ENCODE measurements at places on chromosomes 6 and 20.

DNA sequence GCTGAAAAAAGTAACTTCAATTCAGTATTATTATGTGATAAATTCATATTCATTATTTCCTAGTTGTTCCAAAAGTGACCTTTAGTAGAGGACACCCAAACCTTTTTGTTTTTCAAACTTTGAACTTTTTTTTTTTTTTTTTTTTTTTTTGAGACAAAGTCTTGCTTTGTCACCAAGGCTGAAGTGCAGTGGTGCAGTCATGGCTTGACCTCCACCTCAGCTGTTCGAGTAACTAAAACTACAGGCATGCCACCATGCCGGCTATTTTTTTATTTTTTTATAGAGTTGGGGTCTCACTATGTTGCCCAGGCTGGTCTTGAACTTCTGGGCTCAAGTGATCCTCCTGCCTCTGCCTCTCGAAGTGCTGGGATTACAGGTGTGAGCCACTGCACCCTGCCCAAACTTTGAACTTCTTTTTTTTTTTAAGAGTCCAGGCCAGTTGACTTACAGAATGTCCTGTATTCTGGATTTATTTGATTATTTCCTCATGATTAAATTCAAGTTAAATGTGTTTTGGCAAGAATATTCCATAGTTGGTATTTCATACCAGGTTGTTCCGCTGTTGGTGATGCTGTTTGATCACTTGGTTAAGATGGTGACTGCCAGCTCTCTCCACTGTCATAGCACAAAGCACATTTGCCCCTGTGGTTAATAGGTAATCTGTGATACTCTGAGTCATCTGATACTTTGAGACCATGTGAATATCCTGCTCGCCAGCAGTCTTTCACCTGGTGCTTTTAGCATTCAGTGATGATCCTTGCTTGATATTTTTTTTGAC is 48.0 kb downstream of the VAPB start:
- no peak for DNase-seq

DNA sequence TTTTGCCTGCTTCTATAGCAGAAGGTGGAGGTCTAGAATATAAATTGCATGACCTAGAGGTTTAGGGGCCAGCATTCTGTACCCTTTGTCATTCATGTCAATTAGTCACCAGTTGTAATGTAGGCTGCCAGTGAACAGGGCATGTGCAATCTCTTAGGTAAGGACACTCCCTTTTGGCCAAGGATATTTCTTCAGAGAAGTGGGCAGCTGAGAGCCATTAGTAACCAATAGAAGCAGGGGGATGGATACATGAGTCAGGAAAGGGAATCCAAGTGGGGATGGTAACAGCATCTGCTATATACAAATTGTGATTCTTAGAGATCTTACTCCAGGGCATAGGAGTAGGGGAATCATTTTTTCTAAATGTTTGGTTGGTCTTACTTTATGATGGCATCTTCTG is 494.2 kb upstream of the JAG1 start:
- DNase-seq: no peak

DNA sequence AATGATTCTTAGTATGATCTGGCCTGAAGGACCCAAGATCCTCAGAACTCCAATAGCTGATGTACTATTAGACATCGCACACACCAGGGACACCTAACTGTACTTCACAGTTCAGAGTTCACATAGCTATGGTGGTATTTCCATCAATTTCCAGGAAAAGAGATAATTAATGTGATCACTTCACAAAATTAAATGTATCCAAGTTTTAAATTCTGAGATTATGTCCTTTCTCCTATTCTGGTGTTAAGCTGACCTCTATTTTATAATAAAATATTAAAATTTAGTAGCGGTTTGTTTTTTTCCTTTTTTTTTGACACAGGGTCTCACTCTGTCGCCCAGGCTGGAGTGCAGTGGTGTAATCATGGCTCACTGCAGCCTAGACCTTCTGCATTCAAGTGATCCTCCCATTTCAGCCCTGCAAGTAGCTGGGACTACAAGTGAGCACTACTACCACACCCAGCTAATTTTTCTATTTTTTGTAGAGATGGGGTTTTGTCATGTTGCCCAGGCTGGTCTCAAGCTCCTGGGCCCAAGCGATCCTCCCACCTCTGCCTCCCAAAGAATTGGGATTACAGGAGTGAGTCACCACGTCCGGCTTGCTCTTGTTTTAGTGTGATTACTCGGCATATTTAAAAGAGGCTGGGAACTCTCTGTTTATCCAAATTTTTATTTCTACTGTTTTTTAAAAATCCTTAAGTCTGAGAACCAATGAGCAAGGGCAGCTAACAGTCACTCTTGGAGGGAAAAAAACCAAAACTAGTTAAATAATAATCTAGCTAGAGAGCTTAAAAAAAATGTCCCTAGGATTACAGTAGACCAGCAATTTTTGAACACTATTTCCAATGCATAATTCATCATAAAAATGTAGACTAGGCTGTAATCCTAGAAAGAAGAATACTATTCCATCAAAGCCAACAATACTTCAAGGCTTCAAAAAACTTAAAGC is 16.0 kb downstream of the KIF13A start:
- DNase-seq: no peak

DNA sequence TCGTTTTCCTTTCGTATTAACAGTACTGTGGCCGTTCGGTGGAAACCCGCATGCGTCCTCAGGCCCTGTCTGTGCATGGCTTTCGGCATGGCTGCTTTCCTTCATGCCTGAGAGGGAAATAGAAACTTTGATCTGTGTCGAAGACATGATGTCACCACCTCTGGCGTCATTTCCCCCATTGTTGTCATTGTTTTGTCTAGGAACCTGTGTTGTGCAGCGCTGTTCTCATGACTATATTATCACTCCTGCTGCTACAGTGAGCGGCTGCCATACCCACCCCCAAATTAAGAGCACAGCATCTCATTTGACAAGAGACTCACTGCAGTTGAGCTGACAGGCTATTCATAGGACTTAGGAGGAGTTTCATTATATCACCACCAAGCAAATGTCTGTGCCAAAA is 172.3 kb downstream of the TMEM242 start:
- no peak for DNase-seq

- no peak for DNase-seq
Measured at GRCh38 chr20:20731000-20731944, 18.8 kb upstream of the RALGAPA2 start.

DNA sequence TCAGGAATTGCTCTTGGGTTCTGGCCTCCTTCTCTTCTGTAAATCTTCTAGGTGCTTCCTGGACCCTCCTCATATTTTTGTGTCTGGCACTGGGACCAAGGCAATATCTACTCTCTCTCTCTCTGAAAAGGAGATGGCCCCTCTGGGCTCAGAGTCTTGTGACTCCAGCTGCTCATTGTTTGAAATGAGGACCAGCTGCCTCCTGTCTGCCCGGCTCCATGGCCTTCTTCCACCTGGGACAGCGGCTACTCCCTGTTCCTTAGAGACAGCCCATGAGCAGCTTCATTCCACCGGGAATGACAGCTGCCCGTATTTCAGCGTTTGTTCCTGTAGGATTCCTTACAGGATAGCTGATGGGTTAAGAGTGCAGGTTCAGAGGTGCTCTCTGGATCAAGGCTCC is 2.9 kb downstream of the TGM3 start:
- DNase-seq: no peak

- no peak for DNase-seq
Measured at GRCh38 chr6:2482773-2483172, 237.4 kb upstream of the GMDS start.

GRCh38 chr6:164455835-164456234 is 853.6 kb downstream of the C6orf118 start:
- DNase-seq: no peak

- no peak for DNase-seq
Measured at GRCh38 chr6:156954191-156954590, 177.0 kb downstream of the ARID1B start.

DNA sequence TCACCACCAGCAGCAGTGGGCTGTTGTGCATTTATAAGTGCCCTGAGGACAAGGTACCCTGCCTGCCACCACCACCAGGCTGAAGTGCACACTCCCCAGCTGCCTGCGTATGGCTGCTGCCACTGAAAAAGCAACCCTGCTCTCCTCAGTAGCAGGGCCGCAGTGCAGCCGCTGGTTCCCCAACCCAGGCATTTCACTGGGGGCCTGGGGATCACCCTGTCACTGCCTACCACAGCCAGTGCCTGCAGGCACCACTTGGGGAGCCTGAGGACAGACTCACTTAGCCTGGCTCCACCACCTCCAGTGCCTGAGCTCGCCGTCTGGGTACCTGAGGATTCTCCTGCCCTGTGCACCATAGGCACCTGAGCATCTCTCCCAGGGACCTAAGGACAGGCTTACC is 215.6 kb downstream of the PACRG start:
- no peak for DNase-seq

DNA sequence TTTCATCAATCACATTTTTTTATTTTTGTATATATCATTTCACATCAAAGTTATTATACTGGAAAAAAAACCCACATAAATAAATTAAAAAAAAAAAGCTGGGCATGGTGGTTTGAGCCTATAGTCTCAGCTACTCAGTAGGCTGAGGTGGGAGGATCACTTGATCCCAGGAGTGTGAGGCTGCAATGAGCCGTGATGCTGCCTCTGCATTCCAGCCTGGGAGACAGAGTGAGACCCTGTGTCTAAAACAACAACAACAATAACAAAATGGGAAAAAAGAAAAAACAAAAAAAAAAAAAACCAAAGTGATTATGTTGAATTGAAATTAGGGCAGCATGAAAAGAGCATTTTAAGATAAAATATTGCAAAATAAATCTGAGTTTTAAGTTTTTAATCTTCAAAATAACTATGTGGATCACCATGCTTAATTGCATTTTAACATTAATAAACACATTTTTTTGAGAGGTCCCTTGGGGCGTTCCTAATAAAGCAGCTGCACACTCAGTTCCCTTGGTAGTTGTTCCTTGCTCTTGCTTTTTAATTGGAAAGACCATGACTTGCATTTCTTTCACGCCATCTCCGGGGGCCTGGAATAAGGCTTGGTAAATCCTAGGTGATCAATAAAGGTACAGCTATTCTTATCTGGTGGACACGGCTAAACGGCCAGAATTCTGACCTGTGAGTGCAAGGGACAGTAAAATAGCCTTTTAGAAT is 15.1 kb downstream of the NOX3 start:
- DNase-seq: no peak

DNA sequence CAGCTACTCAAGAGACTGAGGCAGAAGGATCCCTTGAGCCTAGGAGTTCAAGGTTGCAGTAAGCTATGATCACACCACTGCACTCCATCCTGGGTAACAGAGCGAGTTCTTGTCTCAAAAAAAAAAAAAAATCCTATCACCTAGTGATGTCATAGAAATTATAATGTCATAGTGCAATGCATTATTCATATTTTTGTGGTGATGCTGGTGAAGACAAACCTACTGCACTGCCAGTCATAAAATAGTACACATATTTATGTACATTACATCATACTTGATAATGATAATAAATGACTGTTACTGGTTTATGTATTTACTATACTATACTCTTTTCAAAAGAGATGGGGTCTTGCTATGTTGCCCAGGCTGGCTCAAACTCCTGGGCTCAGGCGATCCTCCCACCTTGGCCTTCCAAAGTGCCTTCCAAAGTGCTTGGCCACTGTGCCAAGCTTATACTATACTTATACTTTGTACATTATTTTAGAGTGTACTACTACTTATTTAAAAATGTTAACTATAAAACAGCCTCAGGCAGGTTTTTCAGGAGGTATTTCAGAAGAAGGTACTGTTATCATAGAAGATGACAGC is 26.6 kb downstream of the ENPP3 start:
- no peak for DNase-seq

GRCh38 chr6:4575714-4576113 is 200.5 kb upstream of the CDYL start:
- no peak for DNase-seq

- DNase-seq: no peak
Measured at GRCh38 chr20:48471176-48471575, 356.6 kb downstream of the PREX1 start.

DNA sequence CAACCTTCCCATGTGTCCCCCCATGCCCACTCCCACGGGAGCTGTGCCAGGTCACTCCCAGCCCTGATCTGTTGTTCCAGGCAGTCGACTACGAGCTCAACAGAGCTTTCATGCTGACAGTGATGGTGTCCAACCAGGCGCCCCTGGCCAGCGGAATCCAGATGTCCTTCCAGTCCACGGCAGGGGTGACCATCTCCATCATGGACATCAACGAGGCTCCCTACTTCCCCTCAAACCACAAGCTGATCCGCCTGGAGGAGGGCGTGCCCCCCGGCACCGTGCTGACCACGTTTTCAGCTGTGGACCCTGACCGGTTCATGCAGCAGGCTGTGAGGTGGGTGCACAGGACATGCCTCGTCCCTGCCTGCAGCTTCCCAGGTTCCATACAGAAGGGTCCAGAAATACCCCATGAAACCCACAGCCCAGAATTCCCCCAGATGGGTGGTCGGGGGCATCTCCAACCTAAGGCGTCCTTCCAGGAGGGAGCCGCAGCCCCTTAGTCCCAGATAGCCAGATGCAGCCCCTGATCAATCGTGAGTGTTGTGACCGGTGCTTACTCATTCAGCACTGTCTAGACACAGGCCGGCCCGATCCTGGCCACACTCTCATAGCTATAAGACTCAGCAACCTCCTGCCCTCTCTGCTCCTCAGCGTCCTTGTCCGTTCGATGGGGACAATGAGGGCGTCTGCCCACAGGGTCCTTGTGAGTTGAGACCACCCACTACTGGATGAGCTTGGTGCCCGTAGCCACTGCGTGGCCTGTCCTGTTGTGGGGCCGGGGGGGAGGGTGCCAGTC is 142.1 kb downstream of the TAF4 start:
- DNase-seq: no peak

- peak; percentile 99 for DNase-seq
Measured at GRCh38 chr6:31665501-31666336, at the start of gene CSNK2B. Gene CSNK2B (plus strand): TSS chr6:31666080. CDS start chr6:31666832, 752 bp downstream.

- DNase-seq: no peak
Measured at GRCh38 chr6:25735261-25735660, 19.3 kb upstream of the SLC17A4 start.

DNA sequence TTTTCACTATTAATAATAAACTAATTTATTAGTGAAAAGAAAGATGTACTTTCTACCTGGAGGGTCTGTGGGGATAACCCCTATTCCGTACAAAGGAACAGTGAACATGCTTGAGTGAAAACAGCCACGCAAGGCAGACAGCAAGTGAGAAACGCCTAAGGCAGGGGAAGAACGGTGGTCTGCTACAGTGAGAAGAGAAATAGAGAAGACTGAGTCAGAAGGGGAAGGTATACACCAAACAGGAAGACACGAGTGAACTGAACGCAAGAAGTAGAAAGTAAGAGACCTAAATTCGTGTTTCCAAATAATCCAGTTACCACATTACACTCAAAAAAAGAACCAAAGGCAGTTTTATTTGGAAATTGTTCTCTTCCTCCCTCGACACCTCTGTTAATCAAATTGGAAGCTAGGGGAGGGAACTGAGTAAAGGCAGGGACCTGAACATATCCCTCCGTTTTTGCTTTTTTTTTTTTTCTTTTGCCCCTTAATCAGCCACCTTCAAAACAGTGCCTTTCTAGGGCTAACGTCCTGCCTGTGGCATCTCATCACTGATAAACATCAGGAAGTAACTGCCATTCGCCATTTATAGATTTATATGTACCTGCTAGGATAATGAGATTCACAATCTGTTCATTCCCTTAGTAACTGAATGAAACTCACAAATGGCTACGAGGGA is 48.9 kb downstream of the ATXN1 start:
- no peak for DNase-seq

Measured in NCI-H345 (cell line).